ENCODE measurements at places on chromosomes 12 and 14.

GRCh38 chr12:105076098-105076497 is 8.2 kb downstream of the ALDH1L2 start:
- DNase-seq = no peak

DNA sequence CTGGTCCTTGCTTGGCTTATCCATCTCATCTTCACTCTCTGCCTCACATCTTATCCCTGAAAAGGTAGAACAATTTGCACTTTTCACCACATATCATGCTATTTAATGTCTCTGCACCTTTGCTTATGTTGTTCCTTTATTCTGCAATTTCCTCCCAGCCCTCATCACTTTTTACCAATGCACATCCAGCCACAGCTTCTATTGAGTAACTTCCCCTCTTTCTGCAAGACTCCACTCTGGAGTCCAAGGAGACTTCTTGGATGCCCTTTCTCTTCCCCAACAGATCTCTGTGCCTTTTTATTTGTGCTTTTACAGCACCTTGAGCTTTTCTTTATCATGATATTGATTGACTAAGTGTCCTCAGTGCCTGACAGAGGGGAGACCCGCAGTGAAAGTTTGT is 797.1 kb downstream of the VRK1 start:
- DNase-seq = no peak

GRCh38 chr14:35197015-35197414 is 74.7 kb downstream of the PRORP start:
- no peak for DNase-seq

- DNase-seq = no peak
Observed at GRCh38 chr12:93812626-93813025, 135.5 kb downstream of the CRADD start.

DNA sequence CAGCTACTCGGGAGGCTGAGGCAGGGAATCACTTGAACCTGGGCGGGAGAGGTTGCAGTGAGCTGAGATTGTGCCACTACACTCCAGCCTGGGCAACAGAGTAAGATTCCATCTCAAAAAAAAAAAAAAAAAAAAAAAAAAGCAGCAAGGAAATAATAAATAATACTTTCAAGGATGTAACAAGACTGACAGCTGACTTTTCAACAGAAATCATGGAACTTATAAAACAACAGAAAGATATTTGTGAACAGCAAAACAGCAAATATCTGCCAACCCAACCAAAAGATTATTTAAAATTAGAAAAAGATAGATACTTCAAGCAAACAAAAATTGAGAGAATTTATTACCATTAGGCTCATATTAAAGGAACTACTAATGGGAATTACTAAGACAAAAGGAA is 115.1 kb downstream of the TSHR start:
- no peak for DNase-seq

DNA sequence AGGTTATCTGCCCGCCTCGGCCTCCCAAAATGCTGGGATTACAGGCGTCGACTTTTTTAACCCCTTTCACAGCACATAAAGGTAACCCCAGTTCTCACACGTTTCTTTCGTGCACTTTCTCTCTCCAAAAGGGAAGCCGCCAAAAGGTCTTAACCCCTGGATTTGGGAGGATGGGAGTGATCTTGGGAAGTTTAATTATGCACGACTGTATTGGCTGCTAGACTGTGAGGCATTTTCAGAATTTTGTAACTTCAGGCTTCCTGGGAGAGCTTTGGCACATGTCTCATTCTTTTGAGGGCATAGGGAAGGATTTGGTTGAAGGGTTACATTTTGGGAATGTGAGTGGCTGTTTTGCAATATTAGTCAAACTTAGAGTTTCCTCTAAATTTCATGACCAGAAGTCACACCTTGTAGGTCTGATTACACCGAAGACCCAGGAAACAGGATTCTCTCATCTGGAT is 1.4 kb upstream of the SMARCC2 start:
- DNase-seq = no peak

DNA sequence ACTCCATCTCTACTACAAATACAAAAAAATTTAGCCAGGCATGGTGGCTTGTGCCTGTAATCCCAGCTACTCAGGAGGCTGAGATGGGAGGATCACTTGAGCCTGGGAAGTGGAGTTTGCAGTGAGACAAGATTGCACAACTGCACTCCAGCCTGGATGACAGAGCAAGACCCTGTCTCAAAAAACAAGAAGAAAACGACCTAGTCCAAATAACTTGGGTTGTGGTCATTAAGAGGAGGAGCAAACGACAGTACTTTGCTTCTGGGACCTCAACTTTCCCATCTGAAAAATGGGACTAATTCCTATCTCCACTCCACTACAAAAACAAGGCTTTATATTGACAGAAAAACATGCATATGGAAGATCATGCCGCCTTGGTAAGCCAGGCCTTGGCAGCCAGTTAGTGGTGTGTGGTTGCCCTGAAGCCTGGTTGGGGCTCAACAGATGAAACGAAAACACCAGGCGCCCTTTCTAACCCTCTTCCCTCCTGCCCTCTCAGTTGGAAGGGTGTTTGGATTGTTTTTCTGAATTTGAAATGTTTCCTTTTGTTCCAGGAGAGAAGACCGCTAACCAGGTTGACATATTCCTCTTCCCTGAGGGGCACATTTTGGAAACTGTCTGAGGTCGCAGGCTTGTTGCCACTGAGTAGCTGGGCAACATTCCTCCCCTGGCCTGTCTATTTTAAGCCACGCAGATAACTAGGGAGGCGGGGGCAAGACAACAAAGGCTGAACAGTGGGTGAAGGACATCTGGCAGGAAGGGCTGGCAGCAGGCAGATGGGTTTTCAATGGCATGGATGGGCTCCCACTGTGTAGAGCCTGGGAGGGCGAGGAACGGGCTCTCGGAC is 13.7 kb upstream of the VPS37B start:
- no peak for DNase-seq
